HAP-1 (cell line): ENCODE measurements at places on chromosomes 4 and X.
A peak's percentile ranks its signal among the peaks of the same experiment; 100 is the strongest.

DNA sequence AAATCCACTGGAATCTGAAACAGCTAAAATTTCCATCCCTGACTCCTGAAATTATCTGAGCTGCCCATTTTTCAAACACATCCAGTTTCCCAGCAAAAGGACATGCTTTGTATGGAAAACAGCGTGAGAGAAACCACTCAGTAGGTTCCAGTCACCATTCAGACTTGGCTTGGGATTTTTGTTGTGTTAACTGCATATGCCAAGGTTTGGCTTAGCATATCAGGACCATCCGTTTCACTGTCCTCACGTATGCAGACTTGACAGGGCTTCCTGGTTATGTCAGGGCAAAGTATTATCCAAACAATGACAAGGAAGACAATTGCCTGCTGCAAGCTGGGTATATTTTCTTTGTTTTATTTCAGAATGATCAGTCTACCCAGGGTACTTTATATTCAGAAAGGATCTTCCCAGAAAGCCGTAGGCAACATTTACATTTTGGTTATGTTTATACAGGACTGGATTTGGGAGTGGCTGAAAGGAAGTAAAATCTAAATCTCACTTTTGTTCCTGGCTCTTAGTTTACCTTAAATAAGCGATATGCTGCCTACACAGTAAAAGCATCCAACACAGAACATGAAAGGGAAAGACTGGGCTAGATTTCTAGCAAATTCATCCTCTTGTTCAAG lies 41.3 kb upstream of the CCKAR start:
- DNase-seq: no peak

GRCh38 chr4:177232473-177232872 lies 77.2 kb upstream of the NEIL3 start:
- DNase-seq: no peak

GRCh38 chr4:67779631-67780030 lies 25.4 kb upstream of the GNRHR start:
- no peak for DNase-seq

DNA sequence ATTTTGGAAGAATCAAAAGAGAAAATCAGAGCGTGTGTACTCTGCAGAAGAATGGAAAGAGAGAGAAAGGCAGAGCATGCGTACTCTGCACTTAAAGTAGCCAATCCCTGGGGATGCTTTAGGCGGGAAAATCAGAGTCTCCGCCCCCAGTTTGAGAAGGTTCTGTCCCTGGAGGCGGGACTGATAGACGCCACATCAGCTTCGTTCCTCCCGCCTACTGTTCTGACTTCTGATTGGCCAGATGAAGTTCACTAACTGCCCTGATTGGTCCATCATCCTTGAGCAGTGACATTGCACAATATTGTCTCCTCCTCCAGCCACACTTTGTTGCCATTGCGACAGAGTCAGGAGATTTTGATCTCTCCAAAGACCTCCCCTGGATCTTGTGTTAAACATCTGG lies 23.8 kb downstream of the SSX1 start:
- no peak for DNase-seq

- no peak for DNase-seq
Observed at GRCh38 chrX:103811858-103812257, 20.2 kb downstream of the RAB9B start.

DNA sequence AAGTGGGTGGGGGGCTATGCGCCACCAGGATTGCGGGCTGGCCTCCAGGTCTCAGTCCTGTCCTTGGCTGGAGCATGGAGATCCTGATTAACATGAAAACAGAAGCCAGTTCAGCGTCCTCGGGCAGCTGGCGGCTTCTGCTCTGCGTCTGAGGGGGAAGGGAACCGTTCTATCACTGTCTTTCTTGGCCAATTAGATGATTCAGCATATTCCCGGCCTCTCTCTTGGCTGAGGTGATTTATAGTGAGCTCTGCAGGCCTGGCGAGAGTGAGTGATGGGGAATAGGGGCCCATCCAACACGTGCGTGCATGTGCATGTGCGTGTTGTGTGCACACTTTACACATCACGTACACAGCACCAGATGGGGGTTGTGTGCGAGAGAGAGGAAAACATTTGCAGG lies 145.8 kb upstream of the ATP6AP2 start:
- DNase-seq: peak; percentile 76

GRCh38 chr4:164888096-164888715 lies 11.2 kb downstream of the APELA start:
- no peak for DNase-seq

DNA sequence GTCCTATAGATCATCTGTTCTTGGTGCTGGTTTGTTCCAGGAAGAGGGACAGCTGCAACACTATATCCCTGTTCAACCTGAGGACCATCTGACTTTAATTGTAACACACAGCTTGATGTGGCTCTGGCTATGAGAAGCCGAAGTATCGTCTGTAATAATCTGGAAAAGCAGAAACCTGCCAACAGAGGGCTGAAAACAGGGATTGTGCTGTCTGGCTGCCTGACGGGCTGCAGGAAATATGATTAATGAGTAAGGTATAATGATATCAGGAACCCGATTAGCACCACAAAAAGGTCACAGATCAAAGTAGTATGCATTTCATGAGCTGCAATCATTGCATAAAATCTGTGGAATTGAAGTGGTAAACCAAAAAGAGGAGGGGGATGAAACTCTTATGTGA lies 170.4 kb upstream of the MAB21L2 start:
- no peak for DNase-seq

GRCh38 chr4:101527188-101527587 lies 179.9 kb upstream of the PPP3CA start:
- DNase-seq: no peak

- no peak for DNase-seq
Observed at GRCh38 chr4:123568936-123569335, 172.3 kb downstream of the SPRY1 start.

DNA sequence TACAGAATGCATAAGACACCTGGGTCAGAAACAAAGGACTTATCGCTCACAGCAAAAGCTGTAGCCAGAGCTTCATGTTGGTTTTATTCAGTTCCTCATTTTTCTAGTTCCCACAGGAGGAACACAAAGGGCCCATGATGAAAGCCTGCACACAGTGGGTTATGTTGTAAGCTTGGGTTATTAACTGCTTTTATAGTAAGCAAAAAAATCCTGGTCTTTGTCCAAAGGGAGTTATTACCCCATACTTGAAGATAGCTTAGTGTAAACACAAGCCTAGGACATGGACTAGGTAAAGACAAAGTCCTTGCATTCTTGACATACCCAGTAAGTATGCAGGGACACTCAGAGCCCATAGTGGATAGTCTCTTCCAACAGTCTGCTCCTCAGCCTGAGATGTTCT lies 11.7 kb downstream of the BBS12 start:
- no peak for DNase-seq

- no peak for DNase-seq
Observed at GRCh38 chr4:59650861-59651260, 1549.3 kb upstream of the ADGRL3 start.

GRCh38 chr4:78370631-78371372 lies 180.8 kb upstream of the ANXA3 start:
- no peak for DNase-seq

- DNase-seq: no peak
Observed at GRCh38 chr4:85496933-85497332, 22.0 kb downstream of the ARHGAP24 start.

GRCh38 chr4:138341739-138342415 lies 99.7 kb upstream of the SLC7A11 start:
- no peak for DNase-seq

DNA sequence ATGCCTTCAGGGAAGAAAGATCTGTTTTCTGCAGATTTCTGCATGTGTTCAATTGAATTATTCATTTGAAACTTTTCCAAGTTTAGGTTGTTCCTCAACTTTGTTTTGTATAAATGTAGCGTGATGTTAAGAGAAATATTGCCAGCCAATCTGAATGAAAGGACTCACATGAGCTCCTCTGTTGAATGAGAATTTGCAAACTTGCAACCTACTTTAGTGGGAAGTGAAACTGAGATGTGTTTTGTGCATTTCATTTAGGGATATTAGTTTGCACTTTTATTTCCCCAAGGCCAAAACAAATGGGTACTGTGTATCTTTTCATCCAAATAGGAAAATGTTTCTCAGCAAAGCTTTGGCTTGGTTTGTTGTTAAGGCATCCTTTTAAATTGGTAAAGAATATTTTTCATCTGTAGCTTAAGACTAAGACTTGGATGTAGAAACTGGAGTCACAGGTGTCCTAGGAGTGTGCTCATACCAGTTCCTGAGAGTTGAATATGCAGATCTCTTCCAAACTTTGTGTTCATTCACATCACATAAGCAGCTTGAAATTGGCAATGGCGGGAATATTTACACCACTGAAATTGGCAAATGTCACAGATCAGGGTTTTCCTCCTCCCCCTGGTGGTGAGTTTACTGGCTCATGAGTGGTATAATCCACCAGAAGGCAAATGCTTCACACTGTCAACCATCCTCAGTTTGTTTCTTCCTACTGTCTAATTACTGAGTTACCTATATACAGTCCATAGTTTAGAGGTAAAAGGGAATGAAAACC lies 193.6 kb upstream of the BANK1 start:
- DNase-seq: no peak

- peak; percentile 72 for DNase-seq
Observed at GRCh38 chrX:153381684-153382532, 19.2 kb downstream of the PNMA6E start.
